Peyer's patch (tissue), 4 donors: ENCODE measurements at places on chromosomes 6 and 20.

GRCh38 chr6:7588506-7588905, 1.5 kb upstream of the SNRNP48 start:
- DNase-seq, result no peak

DNA sequence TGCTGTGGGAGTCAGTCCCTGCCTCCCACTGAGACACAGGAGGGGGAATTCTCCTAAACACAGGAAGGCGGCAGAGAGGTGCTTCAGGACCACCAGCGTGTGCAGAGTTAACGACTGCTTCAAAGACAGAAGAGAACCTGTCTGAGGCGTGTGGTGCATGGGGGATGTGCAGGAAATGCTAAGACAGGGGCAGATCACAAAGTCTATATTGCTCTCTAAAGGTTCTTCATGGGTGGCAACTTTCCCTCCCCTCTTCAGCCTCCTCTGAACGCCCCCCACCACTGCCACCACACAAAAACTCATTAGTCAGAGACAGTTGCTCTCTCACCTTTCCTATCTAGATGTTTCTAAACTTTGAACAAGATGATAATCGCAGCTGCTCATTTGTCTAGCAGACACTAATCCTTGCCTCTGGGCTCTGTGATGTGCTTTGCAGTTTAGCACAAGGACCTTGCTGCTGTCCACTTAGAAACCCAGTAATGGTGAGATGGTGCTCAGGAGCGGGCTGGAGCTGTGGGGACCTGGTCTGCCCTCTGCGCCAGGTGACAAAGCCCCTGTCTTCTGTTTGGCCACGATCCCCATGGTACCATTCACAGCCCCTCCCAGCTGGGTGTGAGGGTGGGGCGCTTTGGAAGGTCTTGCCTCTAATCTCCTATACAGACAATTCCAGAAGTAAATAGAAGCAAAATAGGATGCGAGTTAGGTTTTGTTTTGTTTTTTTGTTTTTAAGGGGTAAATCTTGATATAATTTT, 219.6 kb downstream of the NRN1 start:
- no peak for DNase-seq

GRCh38 chr6:37135835-37136694, 33.9 kb upstream of the PIM1 start:
- no peak for DNase-seq

DNA sequence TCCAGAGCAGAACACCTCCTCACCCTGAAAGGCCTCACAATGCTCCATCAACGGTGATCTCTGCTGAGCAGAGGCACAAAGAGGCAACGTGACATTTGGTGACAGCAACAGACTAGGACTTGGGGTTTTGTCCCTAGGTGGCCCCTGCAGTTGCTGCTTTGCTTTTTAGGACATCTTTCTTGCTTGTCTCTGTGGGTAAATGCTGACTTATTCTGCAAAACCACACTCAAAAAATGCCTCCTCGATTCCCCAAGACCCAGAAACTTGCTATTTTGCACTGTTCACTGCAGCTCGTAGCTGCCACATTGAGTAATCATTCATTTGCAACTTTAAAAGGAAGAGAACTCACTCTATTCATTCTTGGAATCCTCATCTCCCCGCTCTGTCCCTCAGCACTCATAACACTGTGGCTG, 209.9 kb downstream of the LY86 start:
- DNase-seq, result no peak

DNA sequence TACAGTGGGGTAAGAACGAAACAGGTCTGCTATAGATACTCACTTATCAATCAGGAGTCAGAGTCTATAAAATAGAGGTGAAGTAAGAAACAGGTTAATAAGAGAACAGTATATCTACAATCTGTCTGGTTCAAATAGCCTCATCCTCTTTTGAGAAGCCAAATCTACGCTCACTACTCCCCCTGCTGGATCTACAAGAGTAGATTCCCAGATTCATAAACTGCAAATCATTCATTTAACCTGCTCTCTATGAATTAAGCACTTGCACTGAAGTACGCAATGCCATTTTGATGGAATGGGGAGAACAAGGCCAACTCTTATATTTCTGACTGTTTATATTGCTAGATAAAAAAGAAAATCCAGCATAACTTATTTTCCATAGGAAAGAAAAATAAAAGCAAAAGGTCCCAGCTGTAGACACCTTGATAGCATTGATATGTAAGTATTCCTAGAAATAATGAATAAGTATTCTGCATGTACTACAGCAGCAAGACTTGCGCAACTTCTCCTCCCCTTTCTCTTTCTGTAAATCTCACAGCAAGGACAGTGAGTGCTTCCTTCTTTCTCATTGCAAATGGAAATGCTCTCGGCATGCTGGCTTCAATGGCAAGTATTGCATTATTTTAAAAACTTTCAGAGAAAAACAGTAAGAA, 92.3 kb downstream of the RFX6 start:
- no peak for DNase-seq

DNA sequence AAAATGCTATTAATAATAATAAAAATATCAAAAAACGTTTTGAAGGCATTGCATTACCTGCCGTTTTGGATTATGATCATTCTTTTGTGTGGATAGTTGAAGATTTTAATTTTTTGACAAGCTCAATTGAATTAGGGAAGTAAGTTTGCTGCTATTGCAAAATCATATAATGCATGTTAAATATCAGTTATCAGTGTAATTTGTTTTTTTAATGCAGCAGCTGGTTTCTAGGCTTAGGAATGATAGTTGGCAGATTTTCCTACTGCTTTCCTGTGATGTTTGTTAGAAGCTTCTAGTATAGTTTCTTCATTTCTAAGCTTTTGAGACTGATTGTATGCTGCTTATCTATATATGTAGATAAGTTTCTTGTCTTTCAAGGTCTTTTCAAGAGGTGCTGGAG, 99.0 kb downstream of the JARID2 start:
- no peak for DNase-seq

DNA sequence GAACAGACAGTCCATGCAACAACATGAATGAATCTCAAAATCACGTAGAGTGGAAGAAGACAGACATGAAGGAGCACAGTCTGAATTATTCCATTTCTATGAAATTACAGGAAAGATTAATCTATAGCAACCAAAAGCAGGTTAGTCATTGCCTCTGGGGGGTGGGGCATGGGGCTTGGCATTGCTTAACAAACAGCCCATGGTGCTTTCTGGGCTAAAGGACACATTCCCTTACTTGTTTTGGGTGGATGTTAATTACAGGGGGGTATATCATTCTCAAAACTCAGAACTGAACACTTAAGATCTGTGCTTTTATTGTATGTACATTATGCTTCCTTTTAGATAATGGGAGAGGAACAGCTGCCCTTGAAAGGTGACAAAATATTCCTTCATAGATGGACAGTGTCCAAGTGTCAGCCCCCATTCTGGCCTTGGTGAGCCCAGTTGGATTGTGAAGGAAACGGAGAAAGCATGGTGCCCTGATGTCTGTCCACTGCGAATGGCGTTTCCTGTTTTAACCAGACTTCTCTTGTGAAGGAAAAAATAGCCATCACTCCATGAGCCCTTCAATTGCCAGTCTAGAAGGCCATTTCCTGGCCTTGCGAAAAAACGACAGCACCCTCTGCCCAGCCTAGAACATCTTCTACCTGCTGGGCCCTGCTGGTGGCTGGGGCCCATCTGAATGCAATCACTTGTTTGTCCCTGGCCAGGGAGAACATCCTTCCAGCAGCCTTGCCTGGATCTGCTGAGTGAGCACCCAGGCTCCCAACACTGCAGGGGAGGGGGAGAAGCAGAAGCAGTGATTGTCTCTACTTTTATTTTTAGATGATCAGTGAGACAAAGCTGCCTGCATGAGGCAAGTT, 179.7 kb downstream of the BCAS1 start:
- DNase-seq, result no peak

GRCh38 chr20:23086931-23087411, 847 bp upstream of the CD93 start:
- DNase-seq, result no peak

- DNase-seq, result no peak
Observed at GRCh38 chr6:156992020-156992804, 215.0 kb downstream of the ARID1B start.

- DNase-seq, result no peak
Observed at GRCh38 chr6:129270450-129270849, 387.5 kb downstream of the LAMA2 start.

DNA sequence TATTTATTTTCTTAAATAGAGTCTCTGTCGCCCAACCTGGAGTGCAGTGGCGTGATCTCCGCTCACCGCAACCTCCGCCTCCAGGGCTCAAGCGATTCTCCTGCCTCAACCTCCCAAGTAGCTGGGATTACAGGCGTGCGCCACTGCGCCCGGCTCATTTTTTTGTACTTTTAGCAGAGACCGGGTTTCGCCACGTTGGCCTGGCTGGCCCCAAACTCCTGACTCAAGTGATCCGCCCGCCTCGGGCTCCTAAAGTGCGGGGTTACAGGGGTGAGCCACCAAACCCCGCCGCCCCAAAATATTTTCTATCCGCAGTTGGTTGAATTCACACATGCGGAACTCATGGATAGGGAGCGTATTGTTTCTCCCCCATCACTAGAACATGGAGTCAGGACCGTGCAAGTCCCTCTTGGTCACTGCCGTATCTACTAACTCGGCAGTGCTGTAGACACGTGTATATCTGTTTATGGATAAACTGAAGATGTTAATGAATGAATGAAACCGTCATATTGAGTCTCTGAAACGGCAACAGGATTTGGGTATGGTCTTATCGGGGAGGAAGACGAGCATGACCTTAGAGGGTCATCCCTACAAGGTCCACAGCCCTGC, 904 bp downstream of the MKKS start:
- DNase-seq, result no peak

DNA sequence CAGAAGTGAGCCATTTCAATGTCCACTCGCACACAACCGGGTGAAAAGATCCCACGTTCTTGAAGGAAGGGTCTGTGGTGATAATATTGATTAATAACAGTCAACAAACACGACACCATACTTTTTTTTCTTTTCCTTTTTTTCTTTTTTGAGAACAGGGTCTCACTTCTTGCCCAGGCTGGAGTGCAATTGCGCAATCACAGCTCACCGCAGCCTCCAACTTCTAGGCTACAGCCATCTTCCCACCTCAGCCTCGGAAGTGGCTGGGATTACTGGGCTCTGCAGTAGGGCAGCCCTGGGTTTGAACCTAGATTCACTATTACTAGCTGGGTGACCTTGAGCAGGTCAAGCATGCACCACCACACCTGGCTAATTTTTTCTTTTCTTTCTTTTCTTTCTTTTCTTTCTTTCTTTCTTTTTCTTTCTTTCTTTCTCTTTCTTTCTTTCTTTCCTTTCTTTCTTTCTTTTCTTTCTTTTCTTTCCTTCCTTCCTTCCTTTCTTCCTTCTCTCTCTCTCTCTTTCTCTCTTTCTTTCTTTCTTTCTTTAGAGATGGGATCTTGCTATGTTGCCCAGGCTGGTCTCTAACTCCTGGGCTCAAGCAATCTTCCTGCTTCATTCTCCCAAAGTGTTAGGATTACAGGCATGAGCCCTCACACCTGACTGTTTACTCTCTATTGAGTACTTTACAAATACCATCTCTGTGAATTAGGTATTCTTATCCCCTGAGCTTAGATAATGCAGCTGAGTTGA, 123.9 kb downstream of the SNX5 start:
- DNase-seq, result no peak
